ENCODE measurements at places on chromosomes 5 and 9. TPM values are rescaled to one million over a fixed set of nuclear protein-coding genes. Genes with fewer than 3 reads are reported as not detected.
A peak's percentile ranks its signal among the peaks of the same experiment; 100 is the strongest.

DNA sequence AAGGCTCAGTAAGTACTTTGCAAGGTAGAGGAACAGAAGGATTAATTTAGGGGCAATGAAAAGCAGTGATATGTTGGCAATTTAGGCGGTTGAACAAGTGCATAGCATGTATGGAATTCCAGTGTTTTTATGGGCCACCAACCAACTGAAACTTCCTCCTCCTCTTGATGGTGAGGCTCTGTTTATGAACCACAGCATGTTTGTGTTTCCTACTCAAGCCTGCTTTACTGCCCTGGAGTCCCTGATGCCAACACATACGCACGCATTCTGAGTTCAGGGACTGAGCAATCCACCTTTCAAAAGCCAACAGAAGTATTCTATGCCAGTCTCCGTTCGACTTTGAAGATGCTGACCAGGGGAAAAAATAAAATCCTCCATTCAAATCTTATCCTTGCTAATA, 417.5 kb downstream of the EFNA5 start:
- H3K27me3 ChIP-seq, result no peaks in the 10 kb centered on the region
- no peaks in the 10 kb centered on the region for H3K4me1 ChIP-seq
- no peaks in the 10 kb centered on the region for H3K36me3 ChIP-seq
- no peak for DNase-seq

Gene ABLIM3
- 0.68 TPM for total RNA-seq

Gene UTP15
- total RNA-seq, result 7.5 TPM

- no peak overlapping the region for H3K27ac ChIP-seq
- H3K4me3 ChIP-seq, result peak overlapping the region; percentile 28
- peaks cover 16% of the 10 kb centered on the region for H3K4me1 ChIP-seq
Measured at GRCh38 chr5:113194591-113194990, 218.0 kb downstream of the DCP2 start.

DNA sequence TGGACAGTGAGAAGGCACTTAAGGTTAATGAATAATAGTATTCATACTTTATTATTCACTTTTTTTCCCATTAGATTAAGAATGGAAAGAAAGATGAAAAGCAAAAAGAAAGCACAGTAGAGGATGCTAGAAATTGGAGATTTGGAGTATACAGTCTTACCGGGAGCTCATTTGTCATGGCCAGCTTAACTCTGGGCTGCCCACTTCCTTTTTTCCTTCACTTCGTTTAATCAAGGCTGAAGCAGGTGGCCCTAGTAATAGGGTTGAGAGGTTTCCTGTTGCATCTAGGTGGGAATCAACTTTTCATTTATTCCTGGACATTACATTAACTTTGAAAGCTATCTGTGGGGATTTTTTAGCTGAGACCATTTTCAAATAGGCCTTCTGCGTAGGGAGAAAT, 57.0 kb upstream of the MEGF10 start:
- H3K4me1 ChIP-seq, result no peaks in the 10 kb centered on the region
- H3K4me3 ChIP-seq, result no peak overlapping the region
- H3K27me3 ChIP-seq, result no peaks in the 10 kb centered on the region
- no peak overlapping the region for H3K27ac ChIP-seq
- H3K36me3 ChIP-seq, result no peaks in the 10 kb centered on the region
- no peak for DNase-seq

DNA sequence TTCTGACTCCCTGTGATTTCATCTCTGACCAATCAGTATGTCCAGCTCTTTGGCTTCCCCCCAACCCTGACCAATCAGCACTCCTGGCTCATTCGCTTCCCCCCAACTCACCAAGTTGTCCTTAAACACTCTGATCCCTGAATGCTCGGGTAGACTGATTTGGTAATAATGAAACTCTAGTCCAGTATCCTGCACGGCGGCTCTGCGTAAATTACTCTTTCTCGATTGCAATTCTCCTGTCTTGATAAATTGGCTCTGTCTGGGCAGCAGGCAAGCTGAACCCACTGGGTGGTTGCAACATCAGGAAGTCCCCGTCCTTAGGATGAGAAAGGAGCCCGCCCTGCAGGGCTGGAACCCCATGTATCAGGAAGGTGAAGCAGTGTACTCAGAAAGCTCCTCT, 10.4 kb downstream of the FCN2 start:
- no peaks in the 10 kb centered on the region for H3K27me3 ChIP-seq
- no peaks in the 10 kb centered on the region for H3K36me3 ChIP-seq
- no peaks in the 10 kb centered on the region for H3K4me1 ChIP-seq
- H3K27ac ChIP-seq, result no peak overlapping the region
- DNase-seq, result no peak
- no peak overlapping the region for H3K4me3 ChIP-seq

DNA sequence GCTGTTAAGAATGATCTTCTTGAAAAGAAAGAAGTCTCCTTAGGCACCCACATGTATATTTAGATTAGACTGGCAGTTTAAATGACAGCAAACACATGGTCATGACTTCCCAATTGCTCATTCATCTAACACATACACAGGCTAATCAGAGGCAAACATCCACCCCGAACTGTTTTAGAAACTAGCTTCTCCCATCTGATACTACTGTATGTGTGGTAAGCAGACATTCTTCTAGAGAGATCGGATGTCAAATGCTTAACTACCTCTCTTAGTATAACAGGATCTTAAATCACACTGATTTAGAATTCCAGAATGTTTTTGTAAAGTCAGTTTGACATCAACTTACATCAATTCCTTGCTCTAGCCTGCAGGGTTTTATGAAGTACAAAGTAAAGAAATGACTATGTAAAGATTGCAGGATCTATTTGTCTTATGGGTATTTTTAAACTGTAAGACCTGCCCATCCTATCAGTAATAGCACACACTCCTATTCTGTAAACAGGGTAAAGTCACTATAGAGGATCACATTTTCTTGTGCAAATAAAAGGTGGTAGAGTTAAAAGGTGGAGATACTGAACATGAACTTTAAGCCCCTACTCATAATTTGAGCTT, 239.7 kb downstream of the MLLT3 start:
- no peak for DNase-seq
- H3K4me1 ChIP-seq, result peaks cover 9% of the 10 kb centered on the region
- H3K27me3 ChIP-seq, result no peaks in the 10 kb centered on the region

GRCh38 chr9:99079542-99079941, 25.4 kb upstream of the TGFBR1 start:
- H3K27ac ChIP-seq, result no peak overlapping the region
- DNase-seq, result no peak
- no peaks in the 10 kb centered on the region for H3K27me3 ChIP-seq
- peaks cover 11% of the 10 kb centered on the region for H3K4me1 ChIP-seq

GRCh38 chr5:41406424-41406823, 104.0 kb downstream of the PLCXD3 start:
- DNase-seq, result no peak
- no peak overlapping the region for H3K27ac ChIP-seq
- peaks cover 8% of the 10 kb centered on the region for H3K4me1 ChIP-seq
- H3K4me3 ChIP-seq, result peak overlapping the region; percentile 28
- H3K36me3 ChIP-seq, result no peaks in the 10 kb centered on the region
- H3K27me3 ChIP-seq, result no peaks in the 10 kb centered on the region
